DMS79 treated with DMSO at 0.1 percent for 48 hours (cell line): ENCODE measurements at places on chromosomes 6 and 20.

- no peak for DNase-seq
Observed at GRCh38 chr6:2611092-2611491, 139.6 kb downstream of the MYLK4 start.

GRCh38 chr6:152636609-152637295 is 410 bp downstream of the SYNE1 start:
- no peak for DNase-seq

- no peak for DNase-seq
Observed at GRCh38 chr20:50726955-50727791, 4.2 kb upstream of the PARD6B start.

DNA sequence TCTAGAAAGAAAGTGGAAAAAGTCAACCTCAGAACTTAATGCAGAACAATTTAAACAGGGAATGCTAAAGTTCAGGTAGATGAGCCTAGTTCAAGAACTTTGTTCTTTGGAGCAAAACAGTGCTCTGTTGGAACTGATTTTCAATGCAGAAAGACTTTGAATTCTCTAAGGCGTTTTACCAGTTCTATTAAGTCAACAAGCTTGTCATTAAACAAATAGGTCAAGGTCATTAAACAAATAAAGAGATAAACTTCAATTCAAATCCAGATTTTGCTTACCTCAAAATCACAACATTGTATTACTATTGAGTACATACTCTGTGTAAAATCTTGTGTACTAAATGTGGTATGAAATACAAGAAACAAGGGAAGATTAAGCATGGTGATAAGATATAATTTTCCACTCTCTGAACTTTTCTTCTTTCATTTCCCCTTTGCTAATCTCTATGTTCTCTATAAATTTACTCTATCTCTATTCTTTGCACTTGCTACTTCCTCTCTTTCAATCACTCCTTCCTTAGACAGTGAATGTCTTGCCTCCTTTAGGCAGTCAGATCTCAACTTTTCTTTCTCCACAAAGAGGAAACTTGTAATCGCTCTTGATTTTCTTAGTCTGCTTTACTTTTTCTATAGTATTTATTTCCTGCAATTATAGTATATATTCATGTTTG is 160.8 kb upstream of the KHDRBS2 start:
- DNase-seq, result no peak

GRCh38 chr20:63766695-63767426 is 27.3 kb downstream of the SLC2A4RG start:
- DNase-seq, result no peak
